ENCODE measurements at places on chromosomes 1 and 21. TPM values are rescaled to one million over a fixed set of nuclear protein-coding genes. Genes with fewer than 3 reads are reported as not detected.

C1orf185 gene
- polyA plus RNA-seq: not detected

IVNS1ABP gene
- 40.8 TPM for polyA plus RNA-seq

CASZ1 gene
- polyA plus RNA-seq: 10.8 TPM

OR2T33 gene
- polyA plus RNA-seq: not detected

KCNK2 gene
- polyA plus RNA-seq: 0.07 TPM

VAV3 gene
- polyA plus RNA-seq: 35.5 TPM

EVA1C gene
- 18.3 TPM for polyA plus RNA-seq

KRTAP19-4 gene
- not detected for polyA plus RNA-seq

SPTA1 gene
- polyA plus RNA-seq: not detected

TSPEAR gene
- 0.04 TPM for polyA plus RNA-seq

S100A14 gene
- polyA plus RNA-seq: 3,167 TPM

AJAP1 gene
- polyA plus RNA-seq: 0.10 TPM

LCE1A gene
- not detected for polyA plus RNA-seq

MX2 gene
- 4.2 TPM for polyA plus RNA-seq

PRKAA2 gene
- 1.2 TPM for polyA plus RNA-seq

LIN28A gene
- polyA plus RNA-seq: not detected

ESRRG gene
- polyA plus RNA-seq: 0.12 TPM

S1PR1 gene
- 6.0 TPM for polyA plus RNA-seq

PKP1 gene
- polyA plus RNA-seq: 282 TPM

PCAT6 gene
- 4.1 TPM for polyA plus RNA-seq

TTC13 gene
- polyA plus RNA-seq: 5.0 TPM

HCRTR1 gene
- not detected for polyA plus RNA-seq

BEST4 gene
- 0.11 TPM for polyA plus RNA-seq

ANKRD34A gene
- 0.27 TPM for polyA plus RNA-seq

CD1D gene
- 0.27 TPM for polyA plus RNA-seq

EXTL2 gene
- 3.7 TPM for polyA plus RNA-seq

SLFNL1 gene
- 0.16 TPM for polyA plus RNA-seq

GCSAML gene
- polyA plus RNA-seq: 0.06 TPM

SLC44A5 gene
- 3.1 TPM for polyA plus RNA-seq

FMO1 gene
- polyA plus RNA-seq: 1.9 TPM

LENEP gene
- not detected for polyA plus RNA-seq

PLA2G2A gene
- polyA plus RNA-seq: 81.7 TPM

CELA2B gene
- not detected for polyA plus RNA-seq

CENPL gene
- 3.2 TPM for polyA plus RNA-seq

FAF1 gene
- polyA plus RNA-seq: 18.4 TPM

PRDM15 gene
- polyA plus RNA-seq: 4.4 TPM

MFN2 gene
- polyA plus RNA-seq: 50.7 TPM

INTS3 gene
- 30.8 TPM for polyA plus RNA-seq

S100A12 gene
- polyA plus RNA-seq: 222 TPM

LGR6 gene
- polyA plus RNA-seq: 6.3 TPM

MKNK1 gene
- polyA plus RNA-seq: 19.4 TPM

CFHR2 gene
- polyA plus RNA-seq: not detected

GNAT2 gene
- not detected for polyA plus RNA-seq
